ENCODE measurements at places on chromosomes 1 and 21.

DNA sequence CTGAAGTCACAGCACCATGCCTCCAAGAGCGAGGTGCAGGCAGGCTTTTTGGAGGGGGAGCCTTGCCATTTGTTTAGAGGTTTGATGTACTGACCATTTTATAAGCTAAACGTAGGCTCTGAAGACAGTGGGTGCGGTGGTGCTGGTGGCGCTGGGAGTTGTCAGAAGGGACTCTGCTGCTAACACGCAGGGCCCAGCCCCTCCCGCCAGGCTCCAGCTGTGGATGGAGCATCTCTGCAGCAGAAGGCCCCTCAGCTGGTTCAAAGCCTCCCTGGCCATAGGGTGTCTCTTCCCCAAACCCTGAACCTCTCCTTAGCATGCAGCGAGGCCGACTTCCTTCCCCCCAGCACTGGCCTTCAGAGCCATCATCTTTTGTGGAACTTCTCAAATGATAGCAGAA is 105.3 kb downstream of the AJAP1 start:
- DNase-seq: no peak

- DNase-seq: no peak
Measured at GRCh38 chr1:234512451-234512861, 33.5 kb upstream of the TARBP1 start.

GRCh38 chr1:40637470-40638007 is 27.9 kb downstream of the RIMS3 start:
- DNase-seq: no peak

- DNase-seq: no peak
Measured at GRCh38 chr1:113541106-113541505, 150.8 kb downstream of the MAGI3 start.

DNA sequence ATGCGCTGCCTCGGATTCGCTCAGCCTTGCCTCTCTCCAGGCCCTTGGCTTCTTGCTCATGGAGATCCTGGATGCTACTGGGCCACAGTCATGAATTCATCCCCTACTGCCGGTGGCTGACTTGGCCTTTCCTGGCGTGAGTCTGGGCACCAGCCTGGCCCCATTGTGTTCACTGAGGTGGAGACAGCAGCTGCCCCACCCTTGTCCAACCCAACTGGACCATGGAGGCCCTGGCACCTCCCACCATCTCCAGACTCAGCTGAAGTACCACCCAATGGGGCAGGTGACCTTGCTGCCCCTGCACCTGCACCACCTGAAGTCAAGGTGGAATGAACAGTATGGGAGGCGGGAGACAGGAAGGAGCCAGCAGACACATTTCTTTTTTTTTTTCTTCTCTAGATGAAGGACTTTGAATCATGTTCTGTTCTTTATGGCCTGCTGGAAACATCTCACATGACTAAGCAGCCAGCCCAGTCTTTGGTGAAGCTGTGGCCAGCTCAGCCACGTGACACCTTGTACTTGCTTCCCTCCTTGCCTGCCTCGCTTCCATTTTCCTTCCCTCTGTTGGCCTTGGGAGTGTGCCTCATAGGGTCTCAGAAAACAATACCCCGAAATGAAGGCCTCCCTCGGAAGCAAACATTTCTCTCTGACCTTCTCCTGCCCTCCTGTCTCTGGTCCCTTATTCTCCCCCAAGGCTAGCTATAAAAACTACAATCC is 3.8 kb upstream of the SLC30A2 start:
- no peak for DNase-seq

DNA sequence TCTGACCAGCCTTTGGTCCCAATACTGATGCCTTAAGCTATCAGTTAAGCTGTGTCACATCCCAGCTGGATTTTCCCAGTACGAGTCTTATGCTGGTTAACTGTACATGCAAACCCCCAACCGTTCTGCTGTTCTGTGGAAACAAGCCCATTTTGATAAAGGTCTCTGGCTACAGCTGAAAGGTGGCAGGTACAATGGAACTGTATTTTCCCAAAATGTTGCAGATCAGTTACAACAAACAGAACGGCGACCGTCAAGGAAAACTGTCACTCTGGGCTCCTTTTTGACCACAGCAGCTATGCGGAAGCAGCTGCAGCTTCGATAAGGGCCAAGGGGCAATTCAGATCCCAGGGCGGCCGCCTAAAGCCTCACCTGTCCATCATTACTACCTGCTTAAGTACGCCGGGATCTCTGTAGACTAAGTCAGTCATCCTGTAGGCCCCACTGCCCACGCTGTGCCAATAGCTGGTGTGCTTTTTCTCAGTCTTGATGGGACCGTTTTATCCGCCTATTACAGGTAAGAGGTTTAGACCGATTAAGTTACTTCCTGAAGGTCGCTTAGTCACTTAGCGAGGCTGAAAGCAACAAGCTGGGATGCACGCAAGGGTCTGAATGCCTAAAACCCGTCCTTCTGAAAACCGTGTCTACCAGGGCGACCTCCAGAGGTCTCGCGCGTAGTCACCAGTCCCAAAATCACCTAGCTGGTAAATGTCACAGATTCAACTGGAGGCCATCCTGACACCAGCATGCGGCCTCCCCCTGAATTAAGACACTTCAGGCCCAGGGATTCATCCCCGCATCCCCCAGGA is 11.1 kb upstream of the RAB42 start:
- no peak for DNase-seq

Measured in BJ (cell line).